ENCODE measurements at places on chromosomes 5 and 9. TPM values are rescaled to one million over a fixed set of nuclear protein-coding genes. Genes with fewer than 3 reads are reported as not detected.
A peak's percentile ranks its signal among the peaks of the same experiment; 100 is the strongest.

DNA sequence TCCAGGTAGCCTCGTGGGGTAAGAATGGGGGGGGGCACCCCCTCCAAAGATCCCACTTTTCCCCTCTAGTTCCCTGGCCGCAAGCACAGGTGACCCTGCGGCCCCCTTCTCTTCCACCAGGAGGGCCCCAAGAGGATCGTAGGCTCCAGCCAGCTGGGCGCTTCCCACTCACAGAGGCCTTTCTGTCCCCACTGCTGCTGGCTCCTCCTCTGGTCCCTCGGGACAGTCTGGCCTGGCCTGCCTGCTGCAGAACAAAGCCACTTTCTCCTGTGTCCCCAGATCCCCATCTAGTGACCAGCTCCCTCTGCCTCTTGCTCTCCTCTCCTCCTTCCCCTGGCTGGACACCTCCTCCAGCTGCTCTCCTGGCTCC, 534 bp upstream of the SAPCD2 start:
- peak; percentile 0 for ATAC-seq

GRCh38 chr9:128233817-128234406, 30.7 kb downstream of the DNM1 start:
- no peak for ATAC-seq

DNA sequence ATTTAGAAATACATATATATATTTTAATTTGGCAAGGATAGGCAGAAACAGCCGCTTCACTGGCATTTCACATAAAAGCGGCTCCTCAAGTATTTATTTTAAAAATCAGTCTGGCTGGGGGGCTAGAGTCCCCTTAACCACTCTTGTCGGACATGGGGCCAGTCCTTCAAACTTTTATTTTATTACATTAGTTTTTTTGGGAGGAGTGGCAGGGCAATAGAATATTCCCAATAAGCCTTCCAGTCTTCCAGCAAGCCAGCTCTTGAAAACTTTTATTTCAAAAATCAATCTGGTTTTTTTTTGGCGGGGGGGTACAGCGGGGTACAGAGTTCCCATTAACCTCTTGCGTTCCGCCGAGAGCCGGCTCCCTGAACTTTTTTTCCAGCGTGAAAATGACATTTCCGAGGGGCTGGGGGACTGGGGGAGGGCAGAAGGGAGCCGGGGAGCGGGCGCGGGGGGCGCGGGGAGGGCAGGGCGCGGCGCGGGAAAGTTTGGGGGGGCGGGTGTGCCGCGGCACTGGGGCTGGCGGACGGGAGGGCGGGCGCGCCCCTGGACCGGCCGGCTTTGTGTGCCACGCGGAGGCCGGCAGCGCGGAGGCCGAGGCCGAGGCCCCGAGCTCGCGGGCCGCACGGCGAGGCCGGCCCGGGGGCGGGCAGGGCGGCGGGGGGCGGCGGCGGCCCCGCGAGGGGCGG, 504 bp upstream of the ZNF618 start:
- ATAC-seq = no peak

PCDHA6 gene
- not detected for total RNA-seq

S1PR3 gene
- total RNA-seq = 2.2 TPM

DNA sequence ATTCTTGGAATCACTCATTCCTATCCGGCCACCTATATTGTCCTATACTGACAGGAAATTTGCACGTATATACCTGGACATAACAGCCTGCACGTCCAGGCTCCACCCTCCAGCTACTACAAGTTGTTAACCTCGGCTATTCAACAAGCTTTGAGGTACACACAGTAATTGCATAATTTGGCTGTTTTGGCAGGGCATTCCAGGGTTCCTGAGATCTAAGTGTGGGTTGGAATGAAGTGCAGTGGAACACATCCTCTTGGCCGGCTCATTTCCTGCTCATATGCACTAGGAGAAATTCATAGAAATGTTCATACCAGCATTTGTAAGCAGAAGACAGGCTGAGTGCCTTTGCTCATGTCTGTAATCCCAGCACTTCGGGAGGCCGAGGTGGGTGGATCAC, 222.3 kb downstream of the FBXL7 start:
- ATAC-seq = no peak
